ENCODE measurements at places on chromosomes 13 and 19.
A peak's percentile ranks its signal among the peaks of the same experiment; 100 is the strongest.

GRCh38 chr13:99285432-99286182, 21.6 kb downstream of the GPR183 start:
- DNase-seq = no peak

- no peak for DNase-seq
Observed at GRCh38 chr13:51822106-51822815, 18.3 kb upstream of the DHRS12 start.

- DNase-seq = peak; percentile 46
Observed at GRCh38 chr19:48660852-48661710, 11.7 kb downstream of the NTN5 start.

DNA sequence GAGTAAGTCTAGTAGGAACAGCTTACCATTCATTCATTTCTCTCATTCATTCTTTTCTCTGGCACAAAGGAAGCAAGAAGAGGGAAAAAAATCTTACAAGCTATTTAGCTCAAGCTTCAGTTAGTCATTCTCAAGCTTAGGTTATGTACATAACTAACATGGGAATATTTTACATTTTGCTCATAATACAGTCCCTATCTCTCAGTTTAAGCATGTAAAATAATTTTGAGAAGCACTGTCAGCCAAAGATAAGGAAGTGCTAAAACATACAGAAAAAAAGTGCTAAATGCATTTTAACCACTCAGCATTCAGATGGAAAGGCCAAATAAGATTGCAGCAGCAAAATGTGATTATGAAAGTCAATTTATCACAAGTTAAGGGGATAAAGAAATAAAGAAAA, 7.9 kb downstream of the RBM26 start:
- no peak for DNase-seq

GRCh38 chr19:34481861-34482379, 362 bp downstream of the WTIP start:
- DNase-seq = peak; percentile 13

- DNase-seq = no peak
Observed at GRCh38 chr19:44817725-44818465, 9.0 kb downstream of the BCAM start.

- no peak for DNase-seq
Observed at GRCh38 chr19:31114585-31114984, 234.7 kb downstream of the TSHZ3 start.

DNA sequence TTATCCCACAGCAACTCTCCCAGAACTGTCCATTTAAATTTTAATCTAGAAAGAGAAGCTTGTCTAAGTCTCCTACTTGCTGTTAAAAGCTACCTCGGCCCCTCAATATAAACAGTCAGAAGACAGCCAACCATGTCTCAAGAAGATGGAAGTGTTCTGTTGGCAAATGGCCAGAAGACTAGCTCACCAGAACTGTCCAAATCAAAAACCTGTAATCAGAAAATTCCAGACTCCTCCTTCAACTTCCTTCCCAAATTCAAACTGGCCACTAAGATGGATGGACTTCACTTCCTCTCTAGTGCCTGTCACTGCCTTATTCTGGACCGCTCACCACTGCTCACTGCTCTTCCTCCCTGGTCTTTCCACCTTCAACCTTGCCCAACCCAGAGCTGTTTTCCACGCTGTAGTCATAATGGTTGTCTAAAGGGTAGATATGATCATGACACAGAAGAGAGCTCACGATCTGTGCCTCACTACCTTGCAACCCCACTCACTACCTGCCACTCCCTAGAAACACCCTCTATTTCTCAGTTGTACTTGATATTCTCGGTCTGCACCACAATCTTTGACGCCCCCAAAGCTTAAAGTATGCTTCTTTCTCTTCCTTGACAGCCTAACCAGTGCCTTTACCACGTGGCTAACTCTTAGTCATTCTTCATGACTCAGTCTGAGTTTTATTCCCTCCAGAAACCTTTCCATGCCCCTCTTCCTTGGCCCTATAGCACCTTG, 9.2 kb downstream of the FGF14 start:
- DNase-seq = no peak

GRCh38 chr13:31951215-31951678, 80.3 kb upstream of the FRY start:
- DNase-seq = no peak

DNA sequence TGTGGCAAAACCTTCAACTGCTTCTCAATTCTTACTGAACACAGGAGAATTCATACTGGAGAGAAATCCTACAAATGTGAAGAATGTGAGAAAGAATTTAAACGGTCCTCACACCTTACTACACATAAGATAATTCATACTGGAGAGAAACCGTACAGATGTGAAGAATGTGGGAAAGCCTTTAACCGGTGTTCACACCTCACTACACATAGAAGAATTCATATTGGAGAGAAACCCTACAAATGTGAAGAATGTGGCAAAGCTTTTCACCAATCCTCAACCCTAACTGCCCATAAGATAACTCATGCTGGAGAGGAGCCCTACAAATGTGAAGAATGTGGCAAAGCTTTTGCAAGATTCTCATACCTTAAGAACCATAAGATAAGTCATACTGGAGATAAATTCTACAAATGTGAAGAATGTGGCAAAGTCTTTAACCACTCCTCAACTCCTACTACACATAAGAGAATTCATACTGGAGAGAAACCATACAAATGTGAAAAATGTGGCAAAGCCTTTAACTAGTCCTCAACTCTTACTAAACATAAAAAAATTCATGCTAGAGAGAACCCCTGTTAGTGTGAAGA, 111.7 kb downstream of the ZNF100 start:
- DNase-seq = no peak

GRCh38 chr13:84823528-84823927, 941.3 kb upstream of the SLITRK1 start:
- DNase-seq = no peak

GRCh38 chr19:40718774-40719391, 2.0 kb downstream of the ITPKC start:
- DNase-seq = no peak

DNA sequence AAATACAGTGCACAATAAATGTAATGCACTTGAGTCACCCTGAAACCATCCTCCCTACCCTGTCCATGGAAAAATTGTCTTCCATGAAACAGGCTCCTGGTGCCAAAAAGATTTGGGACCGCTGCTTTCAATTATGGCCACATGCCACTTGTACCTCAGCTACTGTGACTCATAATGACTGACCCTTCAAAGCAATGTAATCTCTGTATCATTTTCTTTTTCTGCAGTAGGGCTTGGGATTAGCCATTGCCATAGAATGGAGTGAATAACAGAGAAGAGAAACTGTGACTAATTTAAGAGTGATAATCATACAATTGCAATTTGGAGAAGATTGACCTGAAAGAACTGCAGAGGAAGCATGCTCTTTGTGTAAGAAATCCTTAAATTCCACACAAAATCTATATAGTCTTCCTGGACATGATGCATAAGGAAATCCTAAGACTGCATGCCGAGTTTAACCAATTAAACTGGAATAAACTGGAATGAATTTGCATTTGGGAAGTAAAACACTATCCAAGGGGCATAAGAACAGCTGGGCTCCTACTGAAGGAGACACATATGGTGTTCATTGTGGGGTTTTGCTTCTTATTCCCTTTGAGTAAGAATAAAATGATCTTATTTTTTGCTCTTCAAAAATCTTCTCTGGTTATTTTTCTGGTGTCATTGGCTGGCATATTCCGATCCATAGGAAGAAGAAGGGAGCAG, 59.5 kb upstream of the SLC7A1 start:
- DNase-seq = peak; percentile 66

- peak; percentile 42 for DNase-seq
Observed at GRCh38 chr13:107373551-107373950, 805.6 kb upstream of the ARGLU1 start.
